CD4-positive, alpha-beta T cell treated with Interleukin-6 for 4 hours (primary cell): ENCODE measurements at places on chromosomes 12 and 14.

DNA sequence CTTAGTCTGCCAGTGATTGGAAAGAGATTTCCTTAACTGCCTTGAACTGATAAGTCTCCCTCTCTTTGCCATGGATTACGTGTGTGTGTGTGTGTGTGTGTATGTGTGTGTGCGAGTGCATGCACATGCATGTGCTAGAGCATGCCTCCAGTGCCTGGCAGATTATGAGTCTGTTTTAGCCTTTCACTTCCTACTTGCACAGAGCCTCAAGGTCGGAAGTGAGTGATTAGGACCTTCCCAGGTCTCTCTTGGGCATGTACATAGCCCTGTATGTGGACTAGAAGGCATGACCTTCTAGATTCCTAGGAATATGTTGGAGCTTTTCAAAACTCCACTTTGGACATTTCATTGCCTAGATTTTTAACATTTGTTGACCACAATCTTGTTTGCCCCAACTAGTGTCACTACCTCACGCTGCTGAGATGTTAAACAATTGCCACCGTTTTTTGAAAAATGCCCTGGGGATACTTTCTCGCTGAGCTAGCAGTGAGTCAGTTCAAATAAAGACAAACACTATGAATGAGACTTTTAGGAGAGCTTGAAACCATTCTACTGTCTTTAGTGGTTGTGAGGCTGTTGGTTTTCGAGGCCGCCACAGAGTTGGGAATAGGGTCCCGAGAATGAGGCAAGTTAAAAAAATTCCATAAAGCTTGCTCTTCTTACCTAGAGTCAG is 28.2 kb downstream of the KIAA0586 start:
- no peak for DNase-seq

DNA sequence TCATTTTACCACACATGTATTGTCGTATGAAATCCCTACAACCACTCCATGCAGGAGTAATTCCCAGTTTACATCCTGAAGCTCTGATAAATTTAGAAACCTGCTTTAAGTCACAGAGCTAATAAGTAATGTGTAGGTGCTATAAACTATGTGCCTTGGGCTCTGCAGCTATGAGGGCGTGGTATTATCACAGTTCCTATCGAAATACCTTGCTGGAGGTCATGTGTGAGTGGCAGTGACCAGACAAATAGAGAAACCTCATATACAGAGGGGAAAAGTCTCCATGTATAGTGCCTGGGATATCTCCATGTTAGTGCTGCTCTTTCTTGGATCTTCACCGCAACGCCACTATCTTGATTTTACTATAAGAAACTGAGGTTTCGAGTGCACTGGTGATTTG is 883 bp upstream of the TBC1D15 start:
- no peak for DNase-seq

DNA sequence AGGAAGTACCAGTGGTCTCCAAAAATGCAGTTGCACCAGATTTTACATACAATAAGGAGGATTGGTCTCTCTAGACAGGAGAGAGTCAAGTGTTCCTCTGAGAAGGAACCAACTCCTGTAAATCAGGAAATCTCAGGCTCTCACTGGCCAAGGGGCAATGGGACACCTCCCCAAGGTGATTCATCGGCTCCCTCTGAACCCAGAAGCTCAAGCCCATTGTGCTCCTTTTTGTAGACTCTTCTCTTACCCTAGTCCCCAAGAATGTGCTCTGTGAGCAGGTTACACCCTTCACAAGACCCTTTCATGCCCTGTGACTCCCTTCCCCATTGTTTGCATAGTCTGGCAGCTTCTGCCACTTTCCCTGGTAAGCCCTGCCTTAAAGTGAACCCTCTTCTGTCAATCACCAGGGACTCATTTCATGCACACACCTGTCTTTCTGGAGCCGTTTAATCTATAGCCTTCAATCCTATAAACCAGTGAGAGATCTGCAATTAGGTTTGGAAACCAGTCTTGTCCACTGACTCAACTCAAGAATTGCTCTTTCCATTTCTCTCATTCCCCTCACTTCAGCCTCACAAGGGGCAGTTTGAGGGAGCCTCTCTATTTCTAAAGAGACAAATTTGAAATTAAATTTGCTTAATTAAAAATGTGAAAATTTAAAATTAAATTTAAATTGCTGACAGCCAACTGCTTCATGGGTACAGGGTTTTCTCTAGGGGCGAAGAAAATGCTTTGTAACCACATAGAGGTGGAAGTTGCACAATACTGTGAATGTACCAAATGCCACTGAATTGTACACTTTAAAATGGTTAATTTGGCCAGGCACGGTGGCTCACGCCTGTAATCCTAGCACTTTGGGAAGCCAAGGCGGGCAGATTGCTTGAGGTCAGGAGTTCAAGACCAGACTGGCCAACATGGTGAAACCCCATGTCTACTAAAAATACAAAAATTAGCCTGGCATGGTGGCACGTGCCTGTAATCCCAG is 38.3 kb upstream of the LTA4H start:
- no peak for DNase-seq

DNA sequence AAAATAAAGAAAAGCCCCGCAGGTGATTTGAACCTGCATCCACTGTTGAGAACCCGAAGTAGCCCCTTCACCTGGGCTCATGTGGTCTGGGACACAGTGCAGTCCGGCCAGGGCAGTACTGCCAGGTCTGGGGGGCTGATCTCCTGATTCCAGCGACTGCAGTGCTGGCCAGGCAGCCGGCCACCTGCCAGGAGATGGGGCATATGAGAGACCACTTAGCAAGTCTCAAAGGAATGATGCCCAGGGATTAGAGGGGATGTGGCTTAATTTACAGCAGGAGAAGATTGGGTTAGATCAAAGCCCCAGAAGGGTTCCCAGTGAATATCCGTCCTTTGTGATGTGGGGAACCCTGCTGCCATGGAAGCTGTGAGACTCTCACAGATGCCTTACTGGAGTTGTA is 113.3 kb downstream of the PRMT8 start:
- no peak for DNase-seq

DNA sequence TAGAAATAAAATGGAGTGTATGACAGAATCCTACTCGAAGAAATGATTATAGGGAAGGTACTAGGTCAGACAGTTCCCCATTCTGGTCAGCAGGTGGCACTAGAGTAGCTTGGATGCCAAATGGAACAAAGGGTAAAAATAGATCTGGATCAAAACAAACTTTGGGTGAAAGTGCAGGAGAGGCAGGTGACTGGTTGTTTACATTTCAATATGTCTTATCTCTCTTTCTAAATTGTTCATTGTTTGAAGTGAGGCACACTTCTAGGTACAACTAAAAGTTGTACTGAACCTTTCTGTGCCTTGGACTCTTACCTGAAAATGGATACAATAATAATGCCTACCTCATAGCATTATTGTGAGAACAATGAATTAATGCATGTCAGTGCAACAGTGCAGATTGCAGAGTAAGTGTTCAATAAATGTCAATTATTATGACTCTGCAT is 62.0 kb upstream of the OSBPL8 start:
- DNase-seq, result peak; percentile 74

DNA sequence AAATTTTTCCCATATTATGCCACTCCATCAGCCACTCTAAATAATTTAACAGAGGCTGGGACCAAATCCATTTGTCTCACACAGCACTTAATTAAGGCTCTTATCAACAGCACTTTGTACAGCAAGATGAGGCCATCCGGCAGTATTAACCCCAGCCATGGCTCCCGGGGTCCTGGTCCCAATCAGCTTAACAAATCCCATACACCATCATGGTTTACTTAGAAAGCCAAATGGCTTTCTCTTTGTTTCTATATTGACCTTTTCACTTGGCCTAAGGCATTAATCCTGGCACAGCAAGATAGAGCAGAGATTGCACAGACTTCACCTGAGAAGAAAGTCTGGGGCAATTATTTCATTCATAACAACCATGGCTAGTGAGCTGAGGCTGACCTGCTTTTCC is 38.6 kb downstream of the SPTSSA start:
- no peak for DNase-seq

- DNase-seq, result no peak
Observed at GRCh38 chr14:59358102-59358501, 107.1 kb downstream of the GPR135 start.

- no peak for DNase-seq
Observed at GRCh38 chr14:27845241-27845850, 921.2 kb upstream of the FOXG1 start.

DNA sequence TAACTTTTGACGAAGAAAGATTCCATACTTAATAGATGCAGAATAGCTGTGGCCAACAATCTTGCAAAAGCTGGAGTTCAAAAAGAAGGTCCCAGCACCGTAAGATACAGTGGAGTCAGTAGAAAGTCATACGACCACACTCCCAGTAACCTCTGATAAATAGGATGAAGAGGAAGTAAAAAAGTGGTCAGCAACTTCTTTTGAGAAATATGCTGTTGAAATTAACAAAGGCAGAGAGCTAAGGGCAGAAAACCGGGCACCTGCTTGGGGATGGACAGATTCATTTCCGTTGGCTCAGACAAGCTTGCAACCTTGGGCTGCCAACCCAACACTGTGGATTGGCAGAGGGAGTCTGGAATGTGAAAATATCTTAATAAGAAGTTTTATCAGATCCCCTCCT is 40.0 kb downstream of the BTG1 start:
- DNase-seq, result no peak

- no peak for DNase-seq
Observed at GRCh38 chr14:32327255-32327961, 1.7 kb upstream of the AKAP6 start.
